ENCODE measurements at places on chromosomes 1 and 21. TPM values are rescaled to one million over a fixed set of nuclear protein-coding genes. Genes with fewer than 3 reads are reported as not detected.

GRCh38 chr1:56284928-56285327, 294.4 kb downstream of the PLPP3 start:
- DNase-seq = peak; percentile 77

GRCh38 chr1:104380003-104380402, 630.3 kb downstream of the AMY1C start:
- DNase-seq = no peak

DNA sequence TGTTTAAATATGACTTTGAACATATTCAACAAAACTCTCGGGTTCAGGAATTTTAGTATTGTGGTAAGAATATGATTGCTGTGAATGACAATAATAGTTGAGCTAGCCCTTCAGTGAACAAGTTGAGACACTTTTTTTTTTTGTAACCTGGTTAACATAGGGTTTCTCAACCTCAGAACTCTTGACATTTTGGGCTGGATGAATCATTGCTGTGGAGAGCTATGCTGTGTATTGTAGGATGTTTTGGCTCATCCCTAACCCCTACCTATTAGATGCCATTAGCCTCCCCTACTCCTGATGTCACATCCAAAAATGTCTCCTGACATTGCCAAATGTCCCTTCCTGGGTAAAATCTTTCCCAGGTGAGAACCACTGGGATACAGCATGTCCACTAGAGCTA, 113.7 kb downstream of the RUNX1 start:
- DNase-seq = no peak

DNA sequence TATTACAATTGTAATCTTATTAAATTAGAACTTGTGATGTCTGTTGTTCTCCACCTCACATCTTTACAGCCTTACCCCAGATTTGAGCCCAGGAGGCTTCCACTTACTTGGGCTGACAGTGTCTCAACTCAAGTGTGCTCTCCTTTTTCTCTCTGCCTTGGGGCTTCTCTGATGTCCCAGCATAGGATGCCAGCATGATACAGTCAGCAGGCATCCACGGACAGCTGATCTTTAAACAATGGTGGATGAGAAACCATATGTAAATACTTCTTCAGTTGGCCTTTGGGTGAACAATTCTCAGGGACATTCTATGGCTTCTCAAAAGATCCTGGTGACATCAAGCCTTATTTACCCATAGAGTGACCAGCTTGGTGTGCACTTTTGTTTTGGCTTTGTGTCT, 107.6 kb upstream of the GORAB start:
- no peak for DNase-seq

DNA sequence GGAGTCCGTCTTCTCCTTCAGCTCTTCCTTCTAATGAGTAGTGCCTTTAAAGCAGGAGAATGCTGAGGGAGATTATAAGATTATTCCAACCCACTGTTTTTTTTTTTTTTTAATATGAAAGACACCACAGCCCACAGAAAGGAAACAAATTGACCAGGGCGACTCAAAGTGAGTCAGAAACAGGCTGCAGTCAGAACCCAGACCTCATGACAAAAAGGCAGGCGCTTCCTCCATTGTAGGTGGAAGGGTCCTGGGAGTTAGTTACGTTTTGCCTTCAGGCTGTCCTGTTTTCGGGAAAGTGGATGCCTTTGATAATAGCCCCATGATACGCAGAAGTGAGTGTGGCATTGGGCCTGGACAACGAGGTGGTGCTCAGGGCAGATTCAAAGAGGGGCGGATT, 21.0 kb downstream of the PLXNA2 start:
- no peak for DNase-seq

The AMY1A gene
- polyA plus RNA-seq = not detected

- no peak for DNase-seq
Observed at GRCh38 chr21:43864962-43865539, at the start of gene AGPAT3. Gene AGPAT3, plus strand, starts transcription at chr21:43865223. Its CDS starts 94,459 bp downstream, at chr21:43959682.

The LCE2B gene
- not detected for polyA plus RNA-seq

The PBX1 gene
- polyA plus RNA-seq = 46.4 TPM

The SPRR5 gene
- polyA plus RNA-seq = not detected

DNA sequence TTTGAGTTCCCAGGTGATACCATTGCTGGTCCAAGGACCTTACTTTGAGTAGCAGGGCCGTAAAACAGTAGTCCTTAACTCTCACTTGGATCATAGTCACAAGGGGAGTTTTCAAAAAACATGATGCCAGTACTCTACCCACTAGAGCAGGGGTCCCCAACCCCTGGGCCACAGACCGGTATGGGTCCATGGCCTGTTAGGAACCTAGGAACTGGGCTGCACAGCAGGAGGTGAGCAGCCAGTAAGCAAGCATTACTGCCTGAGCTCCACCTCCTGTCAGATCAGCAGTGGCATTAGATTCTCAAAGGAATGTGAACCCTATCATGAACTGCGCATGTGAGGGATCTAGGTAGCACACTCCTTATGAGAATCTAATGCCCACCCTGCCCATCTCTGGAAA, 39.7 kb upstream of the KCNQ4 start:
- no peak for DNase-seq

DNA sequence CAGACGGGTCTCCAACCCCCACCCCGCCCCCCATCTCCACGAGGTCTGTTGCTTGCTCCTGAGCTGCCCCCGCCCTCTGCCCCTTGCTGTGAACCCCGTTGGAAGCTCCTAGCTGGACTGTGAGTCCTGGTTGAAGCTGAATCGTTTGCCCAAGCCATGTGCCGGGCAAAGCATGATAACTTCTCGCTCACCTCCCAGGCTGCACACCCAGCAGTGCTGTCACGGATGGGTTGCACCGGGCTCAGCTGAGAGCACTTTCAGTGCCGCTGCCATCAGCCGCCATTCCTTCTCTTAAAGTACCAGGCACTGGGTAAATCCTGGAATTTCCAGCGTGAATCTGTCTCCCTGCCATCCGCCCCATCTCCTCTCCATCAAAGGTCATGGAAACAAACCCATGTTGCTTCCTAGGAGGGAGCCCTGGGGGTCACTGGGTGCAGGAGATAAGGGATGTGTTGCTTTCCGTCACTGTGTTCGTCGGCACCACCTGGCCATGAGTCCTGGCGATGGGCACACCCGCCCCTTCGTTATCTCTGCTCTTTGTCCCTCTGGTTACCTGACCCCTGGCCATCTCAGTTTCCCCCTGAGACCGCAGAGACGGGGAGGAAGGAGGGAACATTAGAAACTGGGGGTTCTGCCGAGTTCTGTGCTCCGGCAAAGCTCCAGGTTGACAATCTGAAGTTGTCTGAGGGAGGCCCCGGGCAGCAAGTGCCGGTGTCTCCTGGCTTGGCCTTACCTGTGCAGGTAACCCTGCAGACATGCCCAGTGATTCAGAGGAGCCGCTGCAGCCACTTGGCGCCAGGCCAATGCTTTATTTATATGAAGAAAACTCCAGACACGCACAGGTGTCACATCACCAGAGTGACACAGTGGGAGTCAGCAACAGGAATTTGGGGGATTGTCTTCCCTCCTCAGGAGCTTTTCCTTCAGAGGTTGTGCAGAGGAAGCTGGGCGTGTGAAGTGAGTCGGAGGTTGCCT, 2.7 kb downstream of the PDE9A start:
- no peak for DNase-seq

- DNase-seq = no peak
Observed at GRCh38 chr1:47192458-47193384, 2.9 kb upstream of the PDZK1IP1 start.

DNA sequence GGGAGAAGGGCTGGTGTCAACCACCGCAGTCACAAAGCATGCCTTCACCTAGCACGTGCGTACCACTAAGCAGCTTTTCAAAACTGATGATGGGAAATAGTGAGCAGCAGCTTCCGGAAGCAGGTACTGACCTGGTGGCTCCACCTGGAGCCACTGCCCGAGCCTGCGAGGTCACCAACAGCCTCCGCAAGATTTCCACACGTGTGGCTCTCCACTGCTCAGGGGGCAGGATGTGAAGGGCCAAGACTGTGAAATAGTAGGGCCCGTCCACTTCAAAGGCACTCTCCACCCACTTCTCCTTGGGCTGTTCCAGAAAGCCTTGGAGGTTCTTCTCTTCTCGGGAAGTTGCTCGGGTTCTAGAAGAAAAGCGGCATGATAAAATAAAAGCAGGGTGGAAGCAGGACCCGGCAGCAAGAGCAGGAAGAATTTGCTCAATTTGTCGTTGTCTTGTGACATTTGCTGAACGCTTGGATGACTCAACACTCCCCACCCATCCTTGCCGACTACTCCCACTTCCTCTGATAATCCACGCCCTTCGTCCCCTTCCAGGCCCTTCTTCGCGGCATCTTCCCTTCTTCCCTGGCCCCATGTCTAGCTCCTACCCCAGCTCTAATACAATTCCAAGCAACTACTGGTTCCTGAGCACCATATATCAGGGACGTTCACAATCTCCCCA, 124.9 kb upstream of the IFFO2 start:
- no peak for DNase-seq

DNA sequence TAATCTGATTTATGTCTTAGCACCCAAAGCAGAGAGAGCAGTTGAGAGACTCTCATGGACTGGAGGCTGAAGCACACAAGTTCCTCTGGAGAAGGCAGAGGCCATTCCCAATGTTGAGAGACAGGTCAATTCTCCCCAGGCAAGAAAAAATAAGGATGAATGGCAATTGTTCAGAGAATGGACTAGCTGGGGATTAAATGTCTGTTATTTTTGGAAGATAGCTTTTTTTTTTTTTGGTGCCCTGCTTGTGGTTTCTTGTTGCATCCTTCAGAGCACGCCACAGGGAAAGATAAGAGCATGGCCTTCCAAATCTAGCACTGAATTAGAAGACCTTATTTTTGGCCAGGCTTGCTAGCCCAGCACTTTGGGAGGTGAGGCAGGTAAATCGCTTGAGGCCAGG, 65.6 kb upstream of the ERRFI1 start:
- no peak for DNase-seq

DNA sequence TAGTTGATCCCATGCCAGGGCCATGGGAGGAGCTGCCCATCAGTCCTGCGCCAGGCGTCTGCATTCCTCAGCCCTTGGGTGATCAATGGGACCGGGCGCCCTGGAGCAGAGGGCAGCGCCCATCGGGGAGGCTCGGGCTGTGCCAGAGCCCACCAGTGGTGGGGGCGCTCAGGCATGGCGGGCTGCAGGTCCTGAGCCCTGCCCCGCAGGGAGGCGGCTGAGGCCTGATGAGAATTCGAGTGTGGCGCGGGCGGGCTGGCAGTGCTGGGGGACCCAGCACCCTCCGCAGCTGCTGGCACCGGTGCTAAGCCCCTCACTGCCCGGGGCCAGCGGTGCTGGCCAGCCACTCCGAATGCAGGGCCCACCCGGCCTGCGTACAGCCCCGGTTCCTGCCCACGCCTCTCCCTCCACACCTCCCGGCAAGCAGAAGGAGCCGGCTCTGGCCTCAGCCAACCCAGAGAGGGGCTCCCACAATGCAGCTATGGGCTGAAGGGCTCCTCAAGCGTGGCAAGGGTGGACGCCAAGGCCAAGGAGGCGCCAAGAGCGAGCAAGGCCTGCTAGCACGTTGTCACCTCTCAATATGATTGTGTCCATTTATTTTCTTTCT, 238.1 kb upstream of the OLFM3 start:
- DNase-seq = no peak

The BNIPL gene
- polyA plus RNA-seq = 0.18 TPM

The NPHS2 gene
- not detected for polyA plus RNA-seq

- DNase-seq = peak; percentile 37
Observed at GRCh38 chr1:9942939-9943788, at the start of the genes LZIC and NMNAT1. Gene LZIC, minus strand, starts transcription at chr1:9943391. Its CDS starts 6,772 bp downstream, at chr1:9936619. Gene NMNAT1, plus strand, starts transcription at chr1:9943475. Its CDS starts 28,599 bp downstream, at chr1:9972074.

- DNase-seq = no peak
Observed at GRCh38 chr1:17274186-17275170, 25.6 kb downstream of the PADI3 start.

GRCh38 chr1:204278958-204279357, 65.2 kb upstream of the GOLT1A start:
- DNase-seq = no peak

DNA sequence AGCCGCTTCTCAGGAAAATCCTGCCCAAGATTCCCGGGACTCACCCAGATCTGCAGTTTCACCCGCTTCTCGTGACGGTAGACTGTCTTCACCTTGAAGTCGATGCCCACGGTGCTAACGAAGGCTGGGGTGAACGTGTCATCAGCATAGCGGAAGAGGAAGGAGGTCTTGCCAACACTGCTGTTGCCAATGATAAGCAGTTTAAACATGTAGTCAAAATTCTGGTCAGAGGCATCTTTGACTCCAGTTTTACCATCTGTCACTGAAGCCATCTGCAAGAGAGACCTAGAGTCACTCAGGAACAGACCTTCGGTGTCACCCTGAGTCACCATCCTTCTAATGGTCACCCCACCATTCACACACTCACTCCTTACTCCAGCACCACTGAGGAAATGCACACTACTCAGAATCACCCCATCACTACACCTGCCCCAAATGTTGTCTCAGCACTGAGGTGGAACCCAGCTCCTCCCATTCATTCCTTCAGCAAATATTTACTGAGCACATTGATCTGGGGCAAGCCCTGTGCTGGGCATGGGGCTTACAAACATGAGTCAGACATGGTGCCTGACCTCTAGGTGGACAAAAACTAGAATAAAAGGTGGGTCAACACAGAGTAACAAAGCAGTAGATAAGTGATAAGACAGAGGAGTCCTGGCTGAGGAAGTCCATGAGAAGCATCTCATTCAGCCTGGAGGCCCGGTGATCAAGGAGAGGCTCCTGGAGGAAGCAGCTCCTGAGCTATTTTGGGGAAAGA, 13.5 kb downstream of the RAB3B start:
- DNase-seq = no peak

GRCh38 chr1:209840611-209841010, 12.8 kb downstream of the UTP25 start:
- DNase-seq = no peak

The MYOM3 gene
- not detected for polyA plus RNA-seq

GRCh38 chr1:63774617-63775417, 1.0 kb downstream of the ROR1 start:
- no peak for DNase-seq

GRCh38 chr21:36209626-36210171, 53.1 kb downstream of the DOP1B start:
- DNase-seq = no peak
